ENCODE measurements at places on chromosomes 6 and 20.

GRCh38 chr6:56374841-56375369 lies 127.5 kb upstream of the COL21A1 start:
- peak; percentile 85 for DNase-seq

DNA sequence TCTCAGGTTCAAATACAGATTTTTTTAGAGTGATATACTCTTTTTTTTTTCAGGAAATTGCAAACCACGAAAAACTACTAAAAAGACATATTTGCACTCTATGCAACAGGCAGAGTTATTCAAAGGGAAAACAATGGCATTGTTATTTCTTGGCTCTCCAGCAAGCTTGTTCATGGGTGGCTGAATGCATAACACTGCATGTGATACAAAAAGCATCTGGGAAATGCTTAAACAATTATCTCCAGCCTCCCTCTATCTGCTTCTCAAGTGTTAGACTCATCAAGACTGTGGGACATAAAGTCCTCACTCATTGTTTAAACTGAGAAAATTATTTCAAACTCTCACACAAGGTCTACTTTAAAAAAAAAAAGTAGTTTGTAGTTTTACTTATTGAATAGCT lies 7.3 kb upstream of the COL12A1 start:
- no peak for DNase-seq

- no peak for DNase-seq
Measured at GRCh38 chr20:694496-694895, 18.9 kb upstream of the SCRT2 start.

DNA sequence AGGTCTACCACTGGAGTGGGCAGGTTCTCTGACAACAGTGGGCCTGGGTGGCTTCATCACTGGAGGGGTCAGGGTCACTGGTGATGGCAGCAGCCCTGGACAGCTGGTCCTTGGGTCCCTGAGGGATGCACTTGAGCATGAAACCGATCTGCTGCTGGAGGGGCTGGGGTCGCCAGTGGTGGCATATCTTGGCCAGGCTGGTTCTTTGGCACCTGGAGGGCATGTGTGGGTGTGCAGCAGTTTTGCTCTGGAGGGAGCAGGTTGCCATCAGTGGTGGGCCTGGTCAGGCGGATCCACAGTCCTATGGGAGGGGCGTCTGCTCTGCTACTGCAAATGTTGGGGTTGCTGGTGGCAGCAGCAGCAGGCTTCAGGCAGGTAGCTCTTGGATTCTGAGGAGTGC lies 117.0 kb downstream of the AIG1 start:
- no peak for DNase-seq
